ENCODE measurements at places on chromosomes 16 and 17.

- peak overlapping the region; percentile 29 for H3K27ac ChIP-seq
- no peaks in the 10 kb centered on the region for H3K27me3 ChIP-seq
- H3K4me3 ChIP-seq = no peak overlapping the region
- peaks cover 16% of the 10 kb centered on the region for H3K4me1 ChIP-seq
- H3K36me3 ChIP-seq = peaks cover 23% of the 10 kb centered on the region
These were observed 29.7 kb downstream of the MGRN1 start for GRCh38 chr16:4654011-4654963.

DNA sequence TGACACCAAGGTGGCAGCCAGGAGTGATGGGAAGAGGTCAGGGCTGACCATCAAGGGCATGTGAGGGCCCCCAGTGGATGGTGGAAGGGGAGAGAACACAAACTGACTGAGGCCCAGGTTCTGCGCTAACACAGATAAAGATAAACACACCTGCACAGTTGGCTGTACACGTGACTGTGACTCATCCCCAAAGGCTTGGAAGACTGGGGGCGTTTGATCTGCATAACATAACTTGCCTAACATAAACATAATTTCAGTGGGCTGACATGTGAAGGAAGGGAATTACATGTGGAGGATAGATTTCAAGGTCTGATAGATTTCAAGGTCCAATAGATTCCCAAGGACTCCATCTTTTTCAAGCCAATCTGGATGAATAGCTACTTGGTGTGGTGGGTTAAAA, 100.9 kb upstream of the TNRC6C start:
- H3K27ac ChIP-seq = no peak overlapping the region
- no peaks in the 10 kb centered on the region for H3K4me1 ChIP-seq
- DNase-seq = no peak
- H3K27me3 ChIP-seq = peaks cover 22% of the 10 kb centered on the region
- H3K36me3 ChIP-seq = no peaks in the 10 kb centered on the region

DNA sequence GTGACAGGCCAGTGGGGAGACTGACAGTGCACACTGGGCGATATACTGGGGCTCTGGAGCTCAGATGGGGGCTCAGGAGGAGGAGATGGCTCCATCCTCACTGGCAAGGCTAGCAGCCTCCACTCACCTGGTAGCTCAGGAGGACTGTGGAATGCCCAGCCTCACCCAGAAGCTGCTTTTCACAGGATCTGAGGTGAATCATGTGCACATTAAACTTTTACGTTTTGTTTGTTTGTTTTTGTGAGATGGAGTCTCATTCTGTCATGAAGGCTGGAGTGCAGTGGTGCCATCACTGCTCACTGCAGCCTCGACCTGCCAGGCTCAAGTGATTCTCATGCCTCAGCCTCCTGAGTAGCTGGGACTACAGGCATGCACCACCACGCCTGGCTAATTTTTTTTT, 28.6 kb downstream of the ADCY7 start:
- H3K27ac ChIP-seq = no peak overlapping the region
- peaks cover 2% of the 10 kb centered on the region for H3K27me3 ChIP-seq
- DNase-seq = no peak
- H3K4me3 ChIP-seq = no peak overlapping the region
- H3K4me1 ChIP-seq = peaks cover 9% of the 10 kb centered on the region

DNA sequence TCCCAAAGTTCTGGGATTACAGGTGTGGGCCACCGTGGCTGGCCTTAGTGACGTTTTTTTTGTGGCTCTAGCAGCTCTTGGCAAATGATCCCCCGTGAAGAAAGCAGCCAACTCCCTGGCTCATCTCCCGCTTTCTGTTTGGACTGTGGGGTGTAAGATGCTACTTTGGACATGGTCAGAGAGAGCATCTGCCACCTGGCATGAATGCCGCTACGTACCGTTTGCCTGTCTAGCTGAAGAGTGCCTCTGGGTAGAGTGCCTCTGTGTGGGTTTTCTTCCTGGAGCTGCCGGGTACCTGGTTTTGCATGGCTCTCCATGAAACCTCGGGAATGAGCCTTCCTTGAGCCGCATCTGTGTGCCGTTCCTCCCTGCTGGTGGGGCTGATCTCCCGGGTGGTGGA, 34.3 kb downstream of the NDEL1 start:
- H3K36me3 ChIP-seq = peaks cover 56% of the 10 kb centered on the region
- peaks cover 28% of the 10 kb centered on the region for H3K4me1 ChIP-seq
- peak overlapping the region; percentile 83 for H3K27ac ChIP-seq
- no peak for DNase-seq
- H3K27me3 ChIP-seq = no peaks in the 10 kb centered on the region
- no peak overlapping the region for H3K4me3 ChIP-seq

DNA sequence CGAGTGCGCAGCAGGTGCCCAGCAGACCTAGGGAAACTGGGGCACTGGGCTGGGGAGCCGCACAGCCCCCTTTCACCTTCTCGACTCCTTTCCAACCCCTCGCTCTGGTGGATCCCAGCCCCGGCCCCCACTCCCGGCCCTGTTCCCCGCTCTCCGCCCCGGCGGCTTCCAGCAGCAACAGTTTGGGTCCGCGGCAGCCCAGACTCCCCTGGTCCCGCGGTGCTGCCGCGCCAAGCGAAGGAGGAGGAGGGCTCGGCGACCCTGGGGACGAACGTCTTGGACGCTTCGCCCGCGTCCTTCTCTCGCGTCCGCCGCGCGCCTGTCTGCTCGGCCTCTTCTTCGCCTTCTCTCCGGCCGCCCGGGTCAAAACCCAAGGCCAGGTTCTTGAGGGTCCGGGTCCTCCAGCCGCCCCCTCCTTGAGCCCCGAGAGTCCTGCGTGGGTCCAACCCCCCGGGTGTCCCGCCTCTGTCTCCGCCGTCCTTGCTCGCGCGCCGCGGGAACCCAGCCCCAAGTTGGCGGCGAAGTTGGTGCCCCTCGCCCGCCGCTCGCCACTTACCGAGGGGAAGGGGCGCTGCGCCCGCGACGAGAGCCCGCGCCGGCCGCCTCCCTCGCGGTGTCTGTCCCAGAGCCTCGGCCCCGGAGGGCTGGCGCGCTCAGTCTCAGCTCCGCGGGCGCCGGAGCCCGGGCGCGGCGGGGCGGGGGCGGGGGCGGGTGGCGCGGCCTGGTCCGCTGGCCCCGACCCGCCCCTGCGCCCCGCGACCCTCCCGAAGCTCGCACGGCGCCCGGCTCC, 1.4 kb upstream of the GRIN2C start:
- no peak overlapping the region for H3K27ac ChIP-seq
- peaks cover 74% of the 10 kb centered on the region for H3K27me3 ChIP-seq
- peak; percentile 48 for DNase-seq
- peak overlapping the region; percentile 34 for H3K4me3 ChIP-seq
- no peaks in the 10 kb centered on the region for H3K36me3 ChIP-seq

GRCh38 chr17:4204190-4204589, 59.6 kb downstream of the ANKFY1 start:
- H3K4me3 ChIP-seq = no peak overlapping the region
- no peaks in the 10 kb centered on the region for H3K27me3 ChIP-seq
- H3K36me3 ChIP-seq = peaks cover 50% of the 10 kb centered on the region
- no peak for DNase-seq

GRCh38 chr17:28416703-28417311, 10.8 kb upstream of the SLC46A1 start:
- DNase-seq = peak; percentile 58
- H3K27ac ChIP-seq = no peak overlapping the region
- peaks cover 24% of the 10 kb centered on the region for H3K27me3 ChIP-seq
- no peaks in the 10 kb centered on the region for H3K36me3 ChIP-seq

GRCh38 chr16:78065319-78065718, 34.1 kb upstream of the WWOX start:
- H3K4me1 ChIP-seq = no peaks in the 10 kb centered on the region
- H3K27me3 ChIP-seq = peaks cover 34% of the 10 kb centered on the region
- no peak overlapping the region for H3K27ac ChIP-seq
- DNase-seq = no peak

DNA sequence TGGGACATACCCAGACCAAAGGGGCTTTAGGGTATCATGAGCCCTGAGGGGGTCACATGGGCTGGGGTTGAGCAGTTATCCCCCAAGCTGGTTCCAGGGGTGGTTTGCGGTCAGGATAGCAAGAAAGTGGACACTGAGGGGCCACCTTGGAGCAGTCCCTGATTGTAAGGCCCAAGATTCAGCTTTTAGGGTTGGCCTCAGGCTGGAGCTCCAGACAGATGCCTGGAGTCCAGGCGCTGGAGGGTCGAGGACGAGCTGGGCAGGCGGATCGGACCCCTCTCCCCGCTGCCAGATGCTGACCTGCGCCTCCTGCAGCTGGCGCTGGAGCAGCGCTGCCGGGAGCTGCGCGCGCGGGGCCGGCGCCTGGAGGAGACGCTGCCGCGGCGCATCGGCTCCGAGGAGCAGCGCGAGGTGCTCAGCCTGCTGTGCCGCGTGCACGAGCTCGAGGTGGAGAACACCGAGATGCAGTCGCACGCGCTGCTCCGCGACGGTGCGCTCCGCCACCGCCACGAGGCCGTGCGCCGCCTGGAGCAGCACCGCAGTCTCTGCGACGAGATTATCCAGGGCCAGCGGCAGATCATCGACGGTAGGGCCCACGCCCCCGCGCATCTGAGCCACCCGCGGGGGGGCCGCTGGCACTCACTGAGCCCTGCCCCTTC, 10.0 kb downstream of the BTBD17 start:
- no peak overlapping the region for H3K27ac ChIP-seq
- no peaks in the 10 kb centered on the region for H3K4me1 ChIP-seq
- DNase-seq = peak; percentile 69
- H3K4me3 ChIP-seq = no peak overlapping the region

DNA sequence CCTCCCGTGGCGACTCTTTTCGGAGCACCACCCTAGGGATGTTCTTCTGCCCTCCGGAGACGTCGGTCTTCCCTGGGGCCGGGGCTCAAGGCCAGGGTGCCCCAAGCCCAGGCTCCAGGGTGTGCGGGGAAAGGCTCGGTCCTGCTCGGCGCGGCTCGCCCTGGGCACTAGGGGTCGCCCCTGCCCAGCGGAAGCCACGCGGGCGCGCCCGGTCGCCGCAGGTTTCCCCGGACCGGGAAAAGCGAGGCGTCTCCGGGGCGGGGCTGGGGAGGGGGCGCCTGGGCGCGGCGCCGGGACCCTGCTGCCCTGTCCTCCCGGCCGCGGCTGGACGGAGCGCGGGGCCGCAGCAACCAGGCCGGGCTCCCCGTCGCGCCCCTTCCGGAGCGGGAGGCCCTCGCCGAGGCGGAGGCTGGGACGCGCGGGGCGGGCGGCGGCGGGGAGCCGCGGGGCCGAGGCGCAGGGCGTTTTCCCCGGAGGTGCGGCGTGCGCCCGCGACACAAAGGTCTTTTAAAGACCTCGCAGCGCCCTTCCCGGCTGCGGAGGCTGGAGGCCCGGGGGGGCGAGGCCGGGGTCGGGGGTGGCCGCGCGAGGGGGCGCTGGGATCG, 76.4 kb downstream of the MRC2 start:
- H3K27ac ChIP-seq = no peak overlapping the region
- peaks cover 43% of the 10 kb centered on the region for H3K27me3 ChIP-seq
- DNase-seq = peak; percentile 91
- H3K36me3 ChIP-seq = peaks cover 5% of the 10 kb centered on the region
- H3K4me1 ChIP-seq = peaks cover 26% of the 10 kb centered on the region

DNA sequence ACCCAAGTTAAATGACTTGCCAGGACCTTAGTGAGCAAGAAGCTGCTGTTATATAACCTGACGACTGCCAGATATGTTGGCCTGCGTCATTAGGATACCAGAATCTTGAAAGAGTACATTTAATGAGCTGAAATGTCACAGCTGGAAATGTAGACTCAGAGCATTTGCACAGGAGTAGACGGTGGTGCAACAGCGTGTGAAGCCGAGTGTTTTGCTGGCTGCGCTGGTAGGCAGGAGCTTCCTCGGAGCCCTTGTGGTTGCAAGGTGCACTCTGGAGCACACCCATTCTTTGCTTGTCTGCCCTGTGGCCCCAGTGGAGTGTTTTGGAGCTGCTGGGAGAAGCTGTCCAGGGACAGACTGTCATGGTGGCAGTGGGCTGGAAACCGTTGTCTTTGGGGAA, 79.3 kb downstream of the BANP start:
- H3K27me3 ChIP-seq = peaks cover under 1% of the 10 kb centered on the region
- no peak for DNase-seq
- no peak overlapping the region for H3K27ac ChIP-seq
- H3K4me1 ChIP-seq = peaks cover 17% of the 10 kb centered on the region

- no peak for DNase-seq
- H3K4me3 ChIP-seq = no peak overlapping the region
These were observed 7.4 kb downstream of the MYO1D start for GRCh38 chr17:32869345-32870026.

- H3K36me3 ChIP-seq = no peaks in the 10 kb centered on the region
- peaks cover 52% of the 10 kb centered on the region for H3K4me1 ChIP-seq
- H3K27ac ChIP-seq = no peak overlapping the region
- no peak overlapping the region for H3K4me3 ChIP-seq
These were observed 4.6 kb downstream of the ZSCAN10 start for GRCh38 chr16:3094289-3095027.

Measured in nephron progenitor cell (in vitro differentiated cells).